Hair follicle dermal papilla cell (primary cell): ENCODE measurements at places on chromosomes 6 and 20. TPM values are rescaled to one million over a fixed set of nuclear protein-coding genes. Genes with fewer than 3 reads are reported as not detected.

The C20orf144 gene
- total RNA-seq, result 0.16 and 0.36 TPM in 2 replicates

The SLC22A2 gene
- not detected in 2 replicates for total RNA-seq

The ENPP3 gene
- 0.12 TPM in 1 of 2 replicates, not detected in the other for total RNA-seq

The LY6G6F gene
- total RNA-seq, result not detected in 2 replicates

The LY6G5C gene
- total RNA-seq, result 0.16 TPM in 1 of 2 replicates, not detected in the other

The DYNLT2 gene
- 0.61 and 0.65 TPM in 2 replicates for total RNA-seq

The SLC17A4 gene
- not detected in 2 replicates for total RNA-seq

The SEL1L2 gene
- not detected in 2 replicates for total RNA-seq

The STX11 gene
- total RNA-seq, result 3.0 and 3.2 TPM in 2 replicates

The ESR1 gene
- 4.0 and 4.1 TPM in 2 replicates for total RNA-seq

The TAGAP gene
- total RNA-seq, result not detected in 2 replicates

The HLA-DQA2 gene
- total RNA-seq, result not detected in 2 replicates

The GSTA2 gene
- not detected in 2 replicates for total RNA-seq

The TCP11 gene
- 0.49 and 1.1 TPM in 2 replicates for total RNA-seq

The WFDC10B gene
- 0.32 TPM in 1 of 2 replicates, not detected in the other for total RNA-seq

The MAFB gene
- 13.5 and 13.8 TPM in 2 replicates for total RNA-seq

The MAPK13 gene
- total RNA-seq, result 2.8 and 4.1 TPM in 2 replicates

The CDH22 gene
- not detected in 2 replicates for total RNA-seq
